ENCODE measurements at places on chromosomes 3 and 15.

DNA sequence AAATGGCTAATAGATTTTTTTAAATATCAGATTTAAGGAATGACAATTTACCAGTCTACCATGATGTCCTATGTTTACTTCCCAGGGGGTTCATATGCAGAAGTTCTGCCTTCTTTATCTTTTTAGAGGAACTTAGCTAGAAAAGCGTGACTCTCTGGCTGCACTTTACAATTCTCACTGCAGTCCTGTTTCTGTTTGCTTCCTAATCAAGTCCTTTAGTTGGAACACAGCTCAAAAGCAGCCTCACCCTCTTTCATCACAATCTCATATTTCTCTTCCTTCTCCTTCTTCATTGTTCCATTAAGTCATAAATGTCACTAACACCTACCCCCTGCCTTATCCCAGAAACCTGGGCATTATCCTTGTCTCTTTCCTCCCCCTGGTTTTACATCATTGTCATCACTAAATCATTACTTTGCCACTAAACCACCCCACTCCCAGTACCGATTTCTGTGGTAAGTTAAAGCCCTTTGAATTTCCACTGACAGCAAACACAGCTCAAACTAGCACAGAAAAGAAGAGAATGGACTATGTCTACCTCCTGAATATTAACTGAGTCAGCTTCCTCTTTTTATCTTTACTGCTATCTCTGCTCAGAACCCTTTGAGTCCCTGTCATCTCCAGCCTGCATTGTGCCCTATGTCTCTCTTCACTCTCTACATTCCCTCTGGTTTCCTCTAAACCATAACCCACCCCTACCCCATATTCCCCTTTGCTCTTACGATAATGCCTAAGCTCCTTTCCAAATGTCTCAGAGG, 13.8 kb upstream of the PPP4R2 start:
- no peak for DNase-seq

DNA sequence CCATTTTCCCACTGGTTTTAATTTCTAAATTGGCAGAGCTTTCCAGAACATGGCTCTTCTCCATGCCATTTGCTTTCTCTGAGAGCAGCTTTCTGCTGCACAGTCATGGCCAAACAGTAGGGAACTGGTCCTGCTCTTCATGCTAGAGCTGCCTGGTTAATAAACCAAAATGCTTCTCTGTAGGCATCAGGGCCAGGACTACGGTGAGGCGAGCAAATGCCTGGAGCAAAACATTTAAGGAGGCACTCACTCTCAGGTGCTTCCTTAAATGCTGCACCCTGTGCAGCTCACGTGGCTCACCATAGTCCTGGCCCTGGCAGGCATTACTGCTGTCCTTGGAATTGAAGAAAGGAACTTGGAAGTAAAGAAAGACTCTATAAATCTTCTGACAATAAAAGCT, 48.5 kb upstream of the PPP2R3A start:
- DNase-seq = no peak

DNA sequence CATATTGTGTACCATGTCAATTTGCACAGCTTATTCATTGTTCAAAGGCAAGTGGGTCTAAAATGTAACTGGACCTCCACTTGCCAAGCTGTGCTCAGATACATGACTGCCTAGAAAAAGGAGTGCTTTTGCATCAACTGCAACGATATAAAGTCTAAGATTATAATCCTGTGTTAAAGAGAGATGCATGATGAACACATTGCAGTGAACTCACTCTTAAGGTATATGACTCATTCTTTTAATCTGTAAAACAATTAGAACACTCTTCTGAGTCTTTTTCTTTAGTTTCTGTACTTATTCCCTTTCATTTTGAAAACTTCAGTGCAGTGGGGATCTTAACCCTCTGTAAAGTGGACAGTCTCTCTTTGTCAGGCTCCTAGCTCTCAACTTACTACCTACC, 982.8 kb downstream of the ROBO1 start:
- DNase-seq = no peak

DNA sequence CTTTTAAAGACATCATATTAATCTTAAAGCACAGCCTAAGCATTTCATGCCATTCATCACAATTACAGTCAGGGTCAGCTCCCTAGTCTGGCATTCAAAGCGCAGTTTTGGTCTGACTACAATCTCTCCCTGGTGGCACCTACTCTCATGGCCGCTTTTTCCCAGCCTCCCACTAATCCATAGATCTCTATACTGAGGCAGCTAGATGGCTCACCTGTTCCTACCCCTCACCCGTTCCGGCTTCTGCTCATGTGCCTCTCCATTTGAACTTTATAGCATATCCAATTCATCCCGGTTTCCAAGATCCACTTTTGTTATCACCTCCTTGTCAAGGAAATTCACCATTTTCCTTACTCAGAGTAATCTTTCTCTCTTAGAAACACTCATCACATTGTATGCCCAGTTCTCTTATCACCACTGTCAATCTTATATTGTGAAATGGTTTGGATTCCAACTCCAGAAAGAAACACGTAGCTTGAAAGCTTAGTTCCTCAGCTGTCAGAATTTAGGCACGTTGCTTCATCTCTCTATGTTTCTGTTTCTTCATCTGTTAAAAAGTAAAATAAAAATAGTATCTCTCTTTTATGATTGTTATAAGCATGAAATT, 220.0 kb upstream of the UBE2E2 start:
- DNase-seq = no peak

- no peak for DNase-seq
Measured at GRCh38 chr15:24940236-24940635, 14.6 kb upstream of the SNRPN start.

GRCh38 chr3:16028604-16029003, 145.9 kb upstream of the GALNT15 start:
- no peak for DNase-seq

GRCh38 chr3:196096382-196096953, 14.6 kb upstream of the TFRC start:
- no peak for DNase-seq

DNA sequence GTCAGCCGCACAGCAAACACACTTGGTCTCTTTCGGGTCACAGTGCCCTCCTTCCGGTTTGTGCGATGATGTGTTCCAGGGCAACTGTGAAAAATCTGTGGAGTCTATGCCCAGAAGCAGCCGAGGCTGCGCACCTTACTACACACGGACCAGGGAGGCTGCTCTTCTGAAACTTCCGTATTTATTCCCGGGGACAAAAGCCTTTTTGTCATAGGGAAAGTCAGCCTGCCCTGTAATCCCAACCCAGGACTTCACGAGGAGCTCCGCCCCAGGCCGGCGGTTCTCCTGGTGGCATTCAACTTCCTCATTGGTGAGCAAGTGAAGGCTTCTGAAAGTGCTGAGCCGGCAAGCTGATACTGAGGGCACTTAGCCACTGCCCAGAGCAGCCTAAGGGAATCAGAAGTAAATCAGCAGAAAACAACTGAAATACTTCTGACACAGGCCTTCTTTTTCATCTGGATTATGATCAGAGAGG, 126.5 kb downstream of the FMN1 start:
- DNase-seq = no peak

- no peak for DNase-seq
Measured at GRCh38 chr3:148077965-148078364, 619.7 kb upstream of the AGTR1 start.
